ENCODE measurements at places on chromosomes 2 and 18.

- no peak for DNase-seq
Measured at GRCh38 chr2:219408631-219409030, 9.5 kb upstream of the DES start.

- DNase-seq, result no peak
Measured at GRCh38 chr18:66734451-66734850, 130.6 kb upstream of the CDH19 start.

GRCh38 chr2:144759746-144760145, 239.8 kb upstream of the ZEB2 start:
- DNase-seq, result no peak

DNA sequence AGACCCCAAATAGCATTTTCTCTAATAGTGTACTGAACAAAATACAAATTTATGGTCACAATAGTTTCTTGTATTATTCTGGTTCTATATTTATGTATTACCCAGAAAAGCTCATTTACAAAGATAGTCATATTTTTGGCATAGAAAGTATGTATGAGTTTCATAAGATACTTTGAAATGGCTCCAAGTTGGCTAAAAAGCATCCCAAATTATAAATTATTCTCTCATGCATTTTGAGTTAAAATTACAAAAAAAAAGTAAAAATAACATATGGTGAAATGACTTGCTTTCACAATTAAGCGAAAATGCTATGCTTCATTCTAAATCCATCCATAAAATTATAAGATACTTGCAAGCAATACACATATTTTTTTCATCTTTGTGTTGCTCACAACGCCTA, 530.7 kb downstream of the ZNF804A start:
- no peak for DNase-seq

DNA sequence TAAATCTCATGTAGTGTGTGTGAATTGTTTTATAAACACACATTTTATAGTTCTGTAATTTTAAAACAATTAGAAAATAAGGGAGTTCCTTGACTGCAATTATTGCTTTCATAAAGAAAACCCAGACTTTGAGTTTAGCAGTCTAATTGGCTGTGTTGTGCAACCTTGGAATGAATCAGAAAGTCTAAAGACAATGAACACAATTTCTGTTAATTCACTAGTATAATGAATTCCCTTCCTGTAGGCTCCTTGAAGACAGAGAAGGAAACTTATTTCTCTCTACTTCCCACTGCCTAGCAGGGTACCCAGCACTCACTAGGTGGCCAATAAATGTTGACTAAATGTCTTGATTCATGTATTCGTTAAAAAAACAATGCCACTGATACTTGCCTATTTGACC, 79.9 kb downstream of the ANTXR1 start:
- no peak for DNase-seq
